ENCODE measurements at places on chromosomes 12 and 14.

DNA sequence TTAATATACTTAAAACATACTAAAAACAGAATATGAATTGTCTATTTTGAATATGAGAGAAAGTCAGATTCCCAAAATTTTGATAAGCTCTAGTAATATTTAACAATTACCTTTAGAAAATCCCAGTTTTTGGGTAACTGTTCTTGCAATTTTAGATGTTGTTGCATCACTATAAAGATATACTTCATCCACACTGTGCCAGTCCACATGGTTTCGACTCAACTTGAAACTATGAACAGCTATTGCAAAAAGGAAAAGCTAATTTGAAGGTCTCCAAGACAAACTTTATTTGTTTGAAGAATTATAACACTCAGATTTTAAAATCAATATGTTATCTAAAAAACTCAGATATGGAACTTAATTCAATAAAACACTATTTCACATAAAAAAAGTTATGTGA is 59.9 kb downstream of the DDHD1 start:
- no peak for DNase-seq

- peak; percentile 5 for DNase-seq
These were observed 525.2 kb upstream of the CCDC196 start for GRCh38 chr14:65961004-65961403.

GRCh38 chr14:41785696-41786095 is 179.0 kb downstream of the LRFN5 start:
- no peak for DNase-seq

DNA sequence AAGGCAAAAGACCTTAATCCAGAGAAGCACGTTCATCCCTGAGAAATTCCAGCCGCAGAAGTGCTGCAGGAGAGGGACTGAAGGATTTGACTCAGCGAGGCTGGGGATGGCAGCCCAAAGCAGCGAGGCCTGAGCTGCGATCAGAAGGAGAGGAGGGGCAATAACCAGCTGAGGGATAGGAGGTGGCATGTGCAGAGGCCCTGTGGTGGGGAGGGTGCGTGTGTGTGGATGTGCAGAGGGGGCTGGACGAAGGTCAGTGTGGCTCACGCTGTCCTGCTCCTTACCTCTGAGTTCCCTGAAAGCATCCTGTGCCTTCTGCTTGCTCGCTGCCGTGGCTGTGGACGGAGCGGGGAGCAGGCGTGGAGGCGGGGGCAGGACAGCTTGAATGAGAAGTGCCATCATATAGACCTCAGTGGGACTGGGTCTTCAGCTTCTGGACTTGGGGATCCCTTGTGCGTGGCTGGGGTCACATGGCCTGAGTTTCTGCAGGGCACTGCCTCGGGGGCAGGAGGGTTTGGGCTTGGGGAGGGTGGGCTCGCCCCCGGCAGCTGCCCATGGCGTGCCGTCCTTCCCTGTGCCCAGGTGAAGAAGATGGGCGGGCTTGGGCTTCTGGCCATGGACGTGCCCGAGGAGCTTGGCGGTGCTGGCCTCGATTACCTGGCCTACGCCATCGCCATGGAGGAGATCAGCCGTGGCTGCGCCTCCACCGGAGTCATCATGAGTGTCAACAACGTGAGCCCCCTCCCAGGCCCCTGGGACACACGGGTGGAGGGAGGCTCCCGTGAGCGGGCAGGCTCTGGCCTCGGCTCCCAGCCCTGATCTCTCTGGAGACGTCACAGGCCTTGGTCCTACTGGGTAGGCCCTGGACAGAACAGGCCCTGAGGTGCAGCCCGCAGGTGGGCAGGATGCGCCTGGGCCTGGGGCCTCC is 11.0 kb downstream of the ACADS start:
- DNase-seq: no peak

- DNase-seq: no peak
These were observed 1.8 kb downstream of the CCDC197 start for GRCh38 chr14:93998871-93999403.

DNA sequence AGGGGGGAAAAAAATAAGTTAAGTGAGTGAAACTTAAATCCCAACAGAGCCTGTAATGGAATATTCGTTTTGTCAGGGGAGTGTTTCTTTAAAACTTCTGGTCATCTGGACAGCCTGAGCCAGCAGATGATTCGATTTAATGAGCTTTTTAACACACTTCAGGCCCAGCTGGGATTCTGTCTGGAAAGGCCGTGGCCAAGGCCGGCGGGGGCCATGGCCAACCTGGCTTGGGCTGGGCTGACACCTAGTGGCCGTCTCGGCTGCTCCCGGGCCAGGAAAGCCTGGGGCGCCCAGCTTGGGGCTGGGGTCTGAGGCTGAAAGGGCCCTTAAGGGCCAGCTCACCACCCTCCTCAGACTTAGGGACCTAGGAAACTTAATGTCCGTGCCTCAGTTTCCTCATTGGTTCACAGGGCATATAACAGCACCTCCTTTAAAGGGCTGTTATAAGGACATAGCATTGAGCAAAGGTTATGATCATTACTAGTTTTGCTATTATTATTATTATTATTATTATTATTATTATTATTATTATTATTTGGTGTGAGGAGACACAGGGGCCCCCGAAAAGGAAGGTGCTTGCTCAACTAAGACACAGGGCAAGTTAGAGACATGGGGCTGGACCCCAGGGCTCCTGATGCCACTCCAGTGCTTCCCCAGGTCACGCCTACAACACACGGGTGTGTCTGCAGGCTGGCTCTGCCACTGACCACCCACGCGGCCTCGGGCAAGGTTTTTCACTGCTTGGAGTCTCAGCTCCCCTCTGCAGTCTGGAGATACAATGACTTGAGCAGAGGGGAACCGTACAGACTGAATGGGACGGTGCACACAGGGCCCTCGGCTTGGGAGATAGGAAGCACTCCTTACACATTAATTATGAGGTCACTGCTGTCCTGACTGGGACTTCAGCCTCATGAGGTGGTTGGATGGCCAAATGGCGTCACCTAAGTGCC is 84.0 kb downstream of the SYNE3 start:
- DNase-seq: peak; percentile 49

DNA sequence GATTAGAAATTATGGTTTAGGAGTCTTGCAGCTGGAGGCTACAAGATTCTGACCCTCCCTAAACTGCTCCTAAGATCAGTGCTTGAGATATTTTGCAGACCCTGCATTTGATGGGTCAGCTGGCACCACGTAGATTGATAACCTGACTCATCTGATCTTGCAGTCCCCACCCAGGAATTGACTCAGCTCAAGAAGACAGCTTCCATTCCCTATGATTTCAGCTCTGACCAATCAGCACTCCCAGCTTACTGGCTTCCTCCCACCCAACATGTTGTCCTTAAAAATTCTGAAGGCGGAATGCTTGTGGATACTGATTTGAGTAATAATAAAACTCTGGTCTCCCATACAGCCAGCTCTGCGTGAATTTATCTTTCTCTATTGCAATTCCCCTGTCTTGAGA is 23.2 kb upstream of the MTHFD1 start:
- no peak for DNase-seq

GRCh38 chr12:76457818-76458217 is 101.8 kb downstream of the OSBPL8 start:
- no peak for DNase-seq

- DNase-seq: no peak
These were observed 68.2 kb upstream of the EVL start for GRCh38 chr14:99996951-99997571.

GRCh38 chr14:73753887-73754795 is 40.0 kb upstream of the PNMA1 start:
- DNase-seq: peak; percentile 22
